Left renal cortex interstitium (tissue), 4 donors: ENCODE measurements at places on chromosomes 3 and 15.

GRCh38 chr3:196749125-196749524, 9.5 kb downstream of the PAK2 start:
- DNase-seq = no peak

GRCh38 chr15:70473581-70474370, 289.6 kb downstream of the UACA start:
- no peak for DNase-seq

- no peak for DNase-seq
Observed at GRCh38 chr3:25128735-25129134, 299.3 kb upstream of the RARB start.

DNA sequence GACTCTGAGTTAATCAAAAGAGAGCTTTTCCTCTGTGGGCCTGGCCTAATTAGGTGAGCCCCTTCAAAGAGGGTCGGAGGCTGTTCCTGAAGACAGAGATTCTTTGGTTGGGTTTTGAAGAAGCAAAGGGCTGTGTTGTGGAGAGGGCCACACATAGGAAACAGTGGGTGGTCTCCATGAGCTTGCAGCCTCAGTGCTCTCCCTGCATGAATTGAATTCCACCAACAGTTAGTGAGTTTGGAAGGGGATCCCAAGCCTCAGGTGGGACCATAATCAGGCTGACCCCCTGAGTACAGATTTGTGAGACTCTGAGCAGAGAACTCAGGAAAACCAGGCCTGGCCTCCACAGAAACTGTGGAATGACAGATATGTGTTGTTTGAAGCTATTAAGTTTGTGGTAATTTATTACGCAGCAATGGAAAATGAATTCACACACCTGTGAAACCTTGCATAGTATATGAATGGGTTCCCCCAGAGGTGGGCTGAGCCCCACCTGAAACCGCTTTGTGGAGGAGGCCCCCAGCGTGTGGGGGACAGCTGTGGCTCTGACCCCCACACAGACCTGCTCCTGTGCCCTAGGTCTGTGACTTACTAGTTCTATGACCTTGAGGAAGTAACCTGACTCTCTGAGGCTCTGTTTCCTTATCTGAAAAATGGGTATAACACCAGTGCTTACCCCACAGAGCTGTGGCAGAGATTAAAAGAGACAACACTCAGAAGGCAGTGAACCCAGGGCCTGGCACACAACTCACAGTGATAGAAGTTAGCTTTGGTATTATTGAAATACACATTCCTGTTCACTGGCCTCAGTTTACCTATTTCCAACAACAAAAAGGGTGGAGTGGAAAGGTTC, 431.3 kb downstream of the FOXP1 start:
- no peak for DNase-seq

GRCh38 chr3:195818301-195818700, 6.6 kb upstream of the MUC4 start:
- no peak for DNase-seq

DNA sequence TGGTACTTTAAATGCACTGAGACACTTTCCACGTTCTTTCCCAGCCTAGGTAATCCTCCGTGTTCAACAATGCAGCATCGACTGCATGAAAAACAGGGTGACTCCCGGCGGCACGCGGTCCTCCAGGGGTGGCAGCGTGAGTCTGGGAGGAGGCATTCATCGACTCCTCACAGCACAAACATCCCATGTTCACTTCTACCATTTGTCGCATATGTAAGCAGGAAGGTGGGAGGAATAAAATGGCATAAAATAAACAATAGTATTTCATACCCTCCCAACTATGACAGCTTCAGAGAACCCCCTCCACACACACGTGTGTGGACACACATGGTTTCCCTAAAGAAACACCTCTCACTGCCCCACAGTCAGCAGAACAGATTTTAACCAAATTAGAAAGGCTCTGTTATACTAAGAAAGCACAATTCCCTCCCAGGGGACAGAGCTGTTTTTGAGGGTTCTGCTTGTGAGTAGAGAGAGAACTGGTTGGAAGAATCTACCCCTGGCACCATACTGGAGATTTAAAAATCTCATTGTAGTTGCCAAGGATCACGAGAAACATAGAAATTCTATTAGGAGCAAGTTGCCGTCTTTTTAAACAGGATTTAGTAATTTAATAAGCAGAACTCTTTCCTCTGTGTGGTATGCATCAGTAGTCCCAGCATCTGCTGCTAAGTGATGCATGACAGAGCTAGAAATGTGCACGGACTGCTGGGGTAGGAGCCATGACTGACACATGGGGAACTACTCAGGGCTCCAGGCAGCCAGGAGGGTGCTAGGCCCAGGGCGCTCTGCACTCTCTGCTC, 6.0 kb downstream of the FAM43A start:
- DNase-seq = no peak

GRCh38 chr3:32423534-32423933, 31.9 kb downstream of the CMTM7 start:
- no peak for DNase-seq

DNA sequence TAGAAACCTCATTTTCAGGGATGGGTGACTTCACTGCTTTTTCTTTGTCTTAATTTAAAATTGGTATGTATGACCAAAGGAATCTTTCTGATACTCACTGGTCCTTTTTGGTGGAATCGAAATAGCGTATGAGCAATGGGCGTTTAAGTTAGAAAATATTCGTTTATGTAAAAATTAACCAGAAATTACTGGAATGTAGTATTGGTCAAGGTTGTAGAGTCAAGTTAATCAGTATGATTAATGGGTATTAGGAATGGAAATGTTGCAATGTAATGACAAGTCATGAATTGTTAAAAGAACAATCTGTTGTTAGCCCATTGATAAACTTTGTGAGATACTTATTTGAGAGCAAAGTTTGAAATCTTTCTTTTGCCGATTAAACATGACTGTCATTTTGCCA, 36.9 kb downstream of the AKAP13 start:
- no peak for DNase-seq

- no peak for DNase-seq
Observed at GRCh38 chr15:78726870-78727551, 84.3 kb downstream of the ADAMTS7 start.

GRCh38 chr15:35963326-35963725, 417.4 kb upstream of the DPH6 start:
- no peak for DNase-seq
